ENCODE measurements at places on chromosomes 11 and 22.

DNA sequence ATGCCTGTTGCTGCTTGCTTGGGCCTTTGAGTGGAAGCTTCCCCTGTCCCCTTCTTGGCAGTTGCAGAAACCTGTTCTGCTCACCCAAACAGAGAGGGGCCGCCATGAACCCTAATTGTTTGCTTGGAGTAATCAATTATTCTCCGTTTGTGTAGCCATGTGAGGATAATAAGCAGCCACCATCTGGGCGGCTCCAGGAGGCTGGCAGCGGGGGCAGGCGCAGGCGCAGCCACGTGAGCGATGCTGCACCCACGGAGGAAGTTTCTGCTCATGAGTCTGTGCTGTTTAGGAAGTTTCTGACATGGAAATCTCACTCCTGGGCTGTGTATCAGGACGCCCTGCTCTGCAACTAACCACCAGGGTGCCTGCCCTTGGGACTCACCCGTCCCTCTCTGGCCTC, 90.1 kb downstream of the MPPED1 start:
- no peak for DNase-seq

DNA sequence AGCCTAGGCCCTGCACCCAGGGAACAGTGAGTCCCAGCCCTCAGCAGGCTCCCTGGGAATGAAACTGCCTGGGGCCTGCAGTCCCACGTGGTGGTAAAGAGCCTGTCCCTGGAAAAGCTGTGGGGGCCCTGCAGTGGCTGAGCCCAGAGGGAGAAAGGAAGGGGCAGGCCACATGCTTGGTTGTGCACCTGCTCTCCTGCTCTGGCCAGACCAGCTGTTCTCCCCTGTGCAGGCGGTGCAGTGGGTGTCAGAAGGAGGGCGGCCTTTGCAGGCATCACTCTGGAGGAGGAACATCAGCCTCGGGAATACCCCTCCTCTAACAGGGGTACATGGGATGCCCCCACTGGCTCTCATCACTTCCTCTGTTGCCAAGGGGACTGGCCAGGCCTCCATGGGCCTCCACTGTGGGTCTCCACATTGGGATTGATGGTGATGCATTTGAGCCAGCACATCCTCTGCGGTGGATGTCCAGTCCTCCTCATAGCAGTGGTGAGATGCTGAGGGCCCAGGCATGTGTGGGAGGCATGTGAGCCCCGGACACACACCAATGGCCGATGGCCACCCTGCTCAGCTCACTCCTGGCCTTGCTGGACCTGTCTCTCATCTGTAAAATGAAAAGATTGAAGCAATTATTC, 690.4 kb downstream of the BRD1 start:
- no peak for DNase-seq

GRCh38 chr22:44860311-44860710, 107.9 kb downstream of the ARHGAP8 start:
- no peak for DNase-seq

DNA sequence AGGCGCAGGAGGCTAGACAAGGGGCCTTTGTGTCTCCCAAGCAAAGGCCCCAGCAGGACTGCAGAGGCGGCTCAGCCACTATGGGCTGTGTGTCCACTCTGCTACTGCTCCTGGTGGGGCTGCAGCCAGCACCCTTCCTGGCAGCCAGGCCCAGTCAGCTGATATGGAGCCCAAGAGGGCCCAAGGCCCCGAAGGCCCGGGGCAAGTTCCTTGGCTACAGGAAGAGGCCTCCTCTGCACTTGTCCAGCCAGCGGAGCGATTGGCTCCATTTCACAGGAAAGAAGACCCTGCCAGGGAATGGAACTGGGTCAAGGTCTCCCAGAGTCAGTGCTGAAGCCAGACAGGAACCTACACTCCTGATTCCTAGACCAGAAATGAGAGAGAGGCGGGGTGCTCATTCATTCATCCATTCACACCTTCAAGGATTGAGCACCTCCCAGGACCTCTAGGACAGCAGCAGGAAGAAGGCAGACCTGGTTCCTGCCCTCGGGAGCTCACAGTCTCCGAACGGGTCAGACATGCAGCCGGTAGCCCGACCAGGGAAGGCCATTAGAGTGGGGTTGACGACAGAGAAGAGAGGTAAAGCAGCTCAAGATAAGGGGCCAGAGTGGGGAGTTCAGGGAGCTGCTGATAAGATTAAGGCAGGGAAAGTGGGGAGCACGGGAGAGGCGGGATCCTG, 811 bp upstream of the P2RY2 start:
- no peak for DNase-seq

DNA sequence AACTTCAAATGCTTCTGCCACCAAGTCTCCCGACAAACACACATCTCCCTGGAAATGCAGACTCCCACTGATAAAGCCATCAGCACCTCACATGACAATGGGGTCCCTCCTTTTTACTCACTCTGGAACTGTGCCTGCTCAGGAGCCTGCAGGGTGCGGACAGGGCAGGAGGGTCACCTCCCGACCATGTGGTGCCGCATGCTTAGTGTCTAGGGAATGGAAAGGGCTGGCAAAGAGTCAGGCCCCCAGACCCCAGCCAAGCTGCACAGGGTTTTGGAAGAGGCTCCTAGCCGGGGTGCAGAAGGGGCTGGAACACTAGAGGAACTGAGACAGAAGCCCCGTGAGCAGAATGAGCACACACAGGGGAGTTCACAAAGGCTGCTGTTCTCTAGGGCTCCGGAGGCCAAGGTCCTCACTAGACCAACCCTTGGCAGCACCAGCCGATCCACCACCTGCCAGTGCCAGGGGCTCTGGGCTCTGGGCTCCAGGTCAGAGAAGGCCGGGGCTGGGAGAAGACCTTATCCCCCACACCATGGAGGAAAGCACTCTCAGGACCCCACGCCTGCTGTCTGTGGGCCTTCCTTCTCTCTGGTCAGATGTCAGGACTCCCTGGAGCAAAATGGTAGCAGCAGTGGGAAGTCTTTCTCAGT, 125.1 kb upstream of the FGF3 start:
- DNase-seq: no peak

- DNase-seq: no peak
These were observed 63.0 kb downstream of the GAB2 start for GRCh38 chr11:78354408-78355308.

DNA sequence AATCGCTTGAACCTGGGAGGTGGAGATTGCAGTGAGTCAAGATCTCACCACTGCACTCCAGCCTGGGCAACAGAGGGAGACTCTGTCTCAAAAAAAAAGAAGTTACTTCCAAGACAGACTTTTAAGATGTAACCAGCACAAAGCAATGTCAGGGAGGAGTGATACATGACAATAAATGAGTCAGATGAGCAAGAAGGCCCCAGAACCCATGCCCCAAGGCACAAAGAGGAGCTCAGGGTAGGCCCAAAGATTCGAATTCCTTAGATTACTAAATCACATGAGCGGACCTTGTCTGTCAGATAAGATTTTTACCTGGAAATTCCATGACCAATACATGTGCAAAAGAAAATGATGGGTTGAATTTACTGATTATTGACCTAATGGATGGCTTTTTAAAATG, 10.5 kb upstream of the JHY start:
- DNase-seq: no peak

- DNase-seq: no peak
These were observed 48.2 kb downstream of the C11orf91 start for GRCh38 chr11:33652431-33652830.

- no peak for DNase-seq
These were observed 62.2 kb upstream of the SOX6 start for GRCh38 chr11:16418428-16419097.

DNA sequence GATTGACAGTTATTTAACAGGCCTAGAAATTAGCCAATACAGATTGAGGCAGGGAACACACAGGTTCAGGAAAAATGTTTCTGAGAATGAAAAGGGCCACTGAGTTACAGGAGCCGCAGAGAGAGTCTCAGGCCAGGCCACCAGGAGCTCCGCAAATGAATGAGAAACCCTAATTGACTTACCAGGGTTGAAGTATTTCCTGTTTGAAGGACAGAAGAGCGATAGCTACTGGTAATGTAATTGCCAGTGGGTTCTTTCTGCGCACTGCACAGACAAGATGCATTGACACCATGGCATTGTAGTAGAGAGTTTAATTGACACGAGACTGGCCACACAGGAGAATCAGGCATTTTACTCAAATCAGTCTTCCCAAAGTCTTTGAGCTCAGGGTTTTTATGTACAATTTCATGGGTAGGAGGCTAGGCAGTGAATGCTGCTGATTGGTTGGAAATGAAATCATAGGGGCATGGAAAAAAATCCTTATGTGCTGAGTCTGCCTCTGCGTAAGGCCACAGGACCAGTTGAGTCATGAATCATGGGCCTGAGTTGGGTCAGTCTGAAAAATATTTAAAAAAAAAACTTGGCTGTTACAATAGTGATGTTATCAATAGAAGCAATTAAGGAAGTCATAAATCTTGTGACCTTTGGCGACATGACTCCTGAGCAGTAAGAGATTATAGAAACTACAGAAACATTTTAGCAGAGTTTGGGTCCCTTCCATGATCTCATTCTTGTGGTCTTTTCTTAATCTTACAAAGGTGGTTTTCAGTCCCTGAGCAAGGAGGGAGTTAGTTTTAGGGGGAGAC, 203.8 kb downstream of the CASP12 start:
- no peak for DNase-seq

GRCh38 chr11:107819361-107820014, 39.1 kb downstream of the SLC35F2 start:
- DNase-seq: no peak

DNA sequence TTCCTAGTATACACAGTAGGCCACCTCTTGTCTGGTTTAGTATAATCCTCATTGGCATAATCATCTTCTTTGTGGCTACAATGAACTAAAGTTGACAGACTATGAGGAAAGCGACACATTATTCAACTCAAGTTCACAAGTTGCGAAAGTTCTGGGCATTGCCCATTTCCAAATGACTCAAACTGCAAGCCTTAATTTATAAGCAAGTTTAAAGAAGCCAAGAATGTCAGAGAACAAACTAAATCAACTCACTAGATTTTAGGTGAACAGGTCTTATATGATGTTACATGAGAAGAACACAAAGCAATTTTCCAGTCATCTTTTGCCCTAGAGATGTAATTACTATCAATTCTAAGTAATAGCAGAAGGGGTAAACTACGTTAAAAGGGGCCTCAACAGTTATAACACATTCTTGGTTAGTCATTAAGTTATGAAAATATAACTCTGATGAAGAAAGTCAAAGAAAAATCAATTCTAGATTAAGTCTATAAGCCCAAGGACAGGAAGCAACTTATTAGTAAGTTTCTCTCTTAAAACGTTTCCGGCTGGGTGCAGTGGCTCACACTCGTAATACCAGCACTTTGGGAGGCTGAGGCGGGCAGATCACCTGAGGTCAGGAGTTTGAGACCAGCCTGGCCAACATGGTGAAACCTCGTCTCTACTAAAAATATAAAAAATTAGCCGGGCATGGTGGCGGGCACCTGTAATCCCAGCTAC, 21.5 kb downstream of the PICALM start:
- DNase-seq: no peak

GRCh38 chr22:42945736-42946135, 69.2 kb downstream of the PACSIN2 start:
- DNase-seq: no peak

DNA sequence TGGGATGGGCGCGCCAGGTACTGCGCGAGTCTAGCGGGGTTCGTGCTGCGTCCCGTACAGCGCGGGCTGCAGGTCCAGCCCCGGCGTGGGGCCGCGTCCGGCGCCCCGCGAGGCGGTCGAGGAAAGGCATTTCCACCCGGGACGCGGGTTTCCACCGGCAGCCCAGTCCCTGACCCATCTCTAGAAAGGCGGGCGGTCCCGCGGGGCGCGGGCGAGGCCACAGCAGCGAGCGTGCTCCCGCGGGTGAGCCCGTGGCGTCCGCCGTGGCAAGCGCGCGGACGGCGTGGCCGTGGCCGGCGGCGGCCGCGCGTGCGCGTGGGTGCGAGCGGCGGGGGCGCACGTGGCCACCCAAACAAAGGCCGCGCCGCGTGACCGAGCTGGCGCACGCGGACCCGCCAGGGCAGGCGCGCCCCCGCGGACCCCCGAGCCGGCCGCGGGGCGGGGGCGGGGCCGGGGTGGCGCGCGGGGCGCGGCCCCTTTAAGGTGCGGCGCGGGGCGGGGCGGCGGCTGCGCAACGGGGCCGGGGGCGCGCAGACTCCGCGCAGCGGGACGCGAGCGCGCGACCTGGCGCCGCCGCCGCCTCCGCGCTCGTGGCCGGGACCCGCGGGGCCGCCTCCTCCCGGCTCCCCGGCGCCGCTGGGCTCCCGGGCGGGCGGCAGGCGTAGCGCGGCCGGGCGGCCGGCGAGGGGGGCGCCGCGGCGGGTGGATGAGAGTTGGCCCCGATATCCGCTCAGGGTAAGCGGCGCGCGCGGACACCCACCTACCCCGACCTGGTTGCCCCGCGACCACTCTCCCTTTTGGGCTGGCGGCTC, 39.3 kb upstream of the CELSR1 start:
- DNase-seq: peak; percentile 43

GRCh38 chr11:111378861-111379601, at the start of gene POU2AF1:
POU2AF1 (minus strand) TSS chr11:111379275; CDS start chr11:111379177, 98 bp downstream.
- peak; percentile 47 for DNase-seq

GRCh38 chr11:36103933-36104530, 160.2 kb downstream of the LDLRAD3 start:
- no peak for DNase-seq

DNA sequence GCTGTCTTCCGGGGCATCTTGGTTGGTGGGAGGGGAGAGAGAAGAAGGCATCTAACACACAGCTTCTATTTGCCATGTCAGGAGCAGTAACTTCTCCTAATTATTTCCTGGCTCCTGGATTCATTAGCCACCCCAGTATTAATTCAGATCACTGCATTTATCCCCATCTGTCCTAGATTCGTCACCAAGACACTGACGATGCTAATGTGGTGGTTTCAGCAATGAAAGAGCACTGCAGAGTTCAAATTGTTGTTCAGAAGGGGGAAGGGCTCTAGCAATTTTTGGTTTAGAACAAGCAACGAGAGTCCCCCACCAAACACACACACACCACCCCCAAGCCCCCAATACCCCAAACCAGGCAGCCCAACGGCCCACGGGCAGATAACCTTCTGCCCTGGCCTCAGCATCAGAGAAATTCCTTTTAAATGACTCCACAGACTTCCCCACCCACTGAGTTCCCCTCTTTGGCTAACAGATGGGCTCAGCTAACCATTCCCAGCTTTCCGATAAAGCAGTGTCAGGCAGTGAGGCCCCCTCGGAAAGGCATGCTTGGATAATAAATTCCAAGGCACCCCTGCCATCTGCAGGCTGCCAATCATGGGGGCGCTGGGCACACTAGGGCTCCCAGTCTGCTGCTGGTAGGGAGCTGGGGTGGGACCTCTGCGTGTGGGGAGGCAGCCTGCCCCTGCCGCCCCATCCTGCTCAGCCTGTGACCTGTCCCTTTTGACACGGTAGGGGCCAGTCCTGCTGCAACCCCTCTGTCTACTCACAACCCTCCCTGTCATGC, 453.5 kb downstream of the MIAT start:
- DNase-seq: no peak

DNA sequence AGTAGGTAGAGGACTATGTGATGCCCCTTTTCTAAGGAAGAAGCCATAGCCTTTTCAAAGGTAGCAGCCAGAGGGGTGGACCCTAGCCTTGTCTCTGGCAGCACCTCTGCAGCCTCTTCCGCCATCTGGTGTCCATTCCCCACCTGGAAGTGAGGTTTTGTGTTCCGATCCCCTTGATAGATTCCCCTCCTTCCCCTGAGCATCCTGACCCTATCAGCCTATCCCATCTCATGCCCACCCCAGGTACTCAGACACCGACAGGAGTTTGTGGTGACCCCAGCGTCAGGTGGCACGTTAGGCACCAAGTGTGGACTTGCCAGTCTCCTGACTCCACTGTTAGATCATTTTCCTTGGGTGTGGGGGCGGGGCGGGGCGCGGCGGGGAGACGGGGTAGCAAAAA, 398 bp upstream of the FAM89B start:
- DNase-seq: no peak

- DNase-seq: peak; percentile 78
These were observed 7.4 kb downstream of the NDUFV1 start for GRCh38 chr11:67613960-67614715.
